ENCODE measurements at places on chromosomes 2 and 18.

GRCh38 chr2:64326578-64327050, 127.3 kb upstream of the LGALSL start:
- no peak for DNase-seq

DNA sequence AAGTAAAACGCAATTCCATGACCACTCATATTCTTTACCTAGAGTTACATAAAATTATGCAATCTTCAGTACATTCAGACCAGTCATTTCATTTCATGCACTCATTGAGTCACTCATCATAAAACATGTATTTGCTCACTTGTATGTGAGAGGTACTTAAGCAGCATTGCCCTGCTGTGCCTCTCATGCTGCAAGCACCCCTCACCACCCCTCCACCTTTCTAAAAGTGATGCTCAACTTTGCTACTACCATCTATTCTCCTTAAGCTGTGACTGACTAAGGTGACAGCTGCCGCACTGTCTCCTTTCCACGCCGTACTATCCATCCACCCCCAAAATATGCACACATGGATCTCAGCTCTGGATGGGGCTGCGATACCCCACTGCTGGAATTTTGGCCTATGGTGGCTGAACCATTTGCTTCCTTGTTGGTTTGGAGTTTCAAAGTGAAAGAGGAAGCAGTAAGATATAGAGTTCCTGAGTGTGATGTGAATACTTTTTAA, 7.2 kb downstream of the ARHGAP25 start:
- no peak for DNase-seq

GRCh38 chr2:26745609-26746327, 18.3 kb upstream of the SLC35F6 start:
- DNase-seq, result peak; percentile 82

GRCh38 chr2:106638580-106638979, 151.4 kb downstream of the CD8B2 start:
- no peak for DNase-seq

GRCh38 chr2:129758784-129759471, 220.5 kb upstream of the RAB6C start:
- DNase-seq, result no peak

- no peak for DNase-seq
Observed at GRCh38 chr18:62069556-62069955, 117.3 kb downstream of the PIGN start.
